ENCODE measurements at places on chromosomes 5 and 9.

DNA sequence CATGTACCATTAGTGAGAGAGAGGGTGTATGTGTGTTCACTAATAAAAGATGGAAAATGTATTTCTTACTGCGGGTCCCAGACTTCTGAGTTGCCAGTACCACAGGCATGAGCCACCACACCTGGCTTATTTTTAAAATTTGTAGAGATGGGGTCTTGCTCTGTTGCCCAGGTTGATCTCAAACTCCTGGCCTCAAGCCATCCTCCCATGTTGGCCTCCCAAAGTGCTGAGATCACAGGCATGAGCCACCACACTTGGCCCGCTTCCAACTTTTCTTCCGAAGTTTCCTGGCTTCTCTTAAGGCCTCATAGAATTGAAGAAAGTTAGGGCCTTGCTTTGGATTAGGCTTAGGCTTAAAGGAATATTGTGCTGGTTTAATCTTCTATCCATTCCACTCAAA, 40.4 kb upstream of the F2RL2 start:
- no peak for DNase-seq

DNA sequence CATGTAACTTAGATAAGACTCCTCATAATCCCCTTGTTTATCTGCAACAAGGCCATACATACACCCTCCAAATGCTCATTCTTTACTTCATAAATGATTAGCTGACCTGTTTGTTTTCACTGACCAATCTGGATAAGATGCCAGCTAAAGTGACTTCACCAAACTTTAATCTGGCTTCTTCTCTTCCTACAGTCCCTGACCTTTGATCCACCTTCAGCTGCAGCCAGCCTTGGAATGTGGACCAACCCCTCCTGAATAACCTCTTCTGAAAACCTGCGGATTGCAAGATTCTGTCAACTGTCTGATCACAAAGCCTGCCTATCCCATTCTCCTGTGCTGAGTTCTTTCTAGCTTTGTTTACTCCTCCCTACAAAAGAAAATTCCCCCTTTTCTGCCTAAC, 476.8 kb downstream of the LRRC70 start:
- DNase-seq = no peak

- DNase-seq = no peak
These were observed 134.0 kb upstream of the ZNF366 start for GRCh38 chr5:72641164-72641563.

- no peak for DNase-seq
These were observed 135.2 kb downstream of the BARX1 start for GRCh38 chr9:93819905-93820304.

- DNase-seq = no peak
These were observed 4.1 kb upstream of the NDFIP1 start for GRCh38 chr5:142104491-142104890.

Measured in activated naive CD4-positive, alpha-beta T cell treated with anti-CD3 and anti-CD28 coated beads, Interleukin-2, amount 50 U/mL, for 72 hours (primary cell).